ENCODE measurements at places on chromosomes 5 and 9.

DNA sequence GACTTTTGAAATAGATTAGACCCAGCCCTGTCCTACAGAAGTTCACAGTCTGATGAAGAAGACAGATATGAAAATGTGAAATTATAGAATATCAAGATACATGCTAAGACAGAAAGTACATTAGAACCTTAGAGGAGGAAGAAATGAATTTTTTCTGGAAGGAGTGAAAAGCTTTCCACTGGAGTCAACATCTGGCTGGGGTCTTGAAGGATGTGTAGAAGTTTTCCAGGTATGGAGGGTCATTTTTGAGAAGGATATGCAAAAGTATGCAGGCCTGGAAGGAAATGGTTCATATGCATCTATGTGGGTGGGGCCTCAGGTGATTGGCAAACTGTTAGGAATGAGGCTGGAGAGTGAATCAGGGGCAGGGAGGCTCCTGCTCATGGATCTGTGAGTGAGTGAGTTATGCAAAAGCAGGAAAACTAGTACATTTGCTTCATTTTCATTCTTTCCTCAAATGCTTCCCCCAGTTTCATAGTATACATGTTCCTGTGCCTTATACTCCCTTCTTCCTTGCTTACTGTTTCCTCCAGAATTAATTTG lies 142.3 kb downstream of the GRIA1 start:
- DNase-seq = no peak

- DNase-seq = no peak
Observed at GRCh38 chr5:8676695-8677094, 807.7 kb downstream of the MTRR start.

- no peak for DNase-seq
Observed at GRCh38 chr5:165538065-165538464, 2032.6 kb downstream of the MAT2B start.

DNA sequence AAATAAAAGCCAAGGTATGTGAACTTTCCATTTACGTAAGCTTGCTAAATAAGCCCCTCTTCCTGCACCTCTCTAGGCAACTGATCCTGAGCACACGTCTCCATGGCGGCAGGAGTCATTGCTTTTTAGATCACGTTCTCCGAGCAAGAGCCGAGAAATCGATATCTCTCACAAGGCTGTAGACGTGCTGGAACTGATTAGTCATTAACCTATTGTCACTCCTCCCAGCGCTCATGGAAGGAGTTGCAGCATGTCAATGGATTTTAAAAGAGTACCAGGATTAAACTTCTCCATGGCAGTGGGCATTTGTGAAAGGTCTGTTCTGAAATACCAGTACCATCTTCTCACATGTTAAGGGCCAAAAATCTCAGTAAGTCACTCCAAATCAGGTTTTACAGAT lies 4.7 kb upstream of the ADCY2 start:
- DNase-seq = no peak

DNA sequence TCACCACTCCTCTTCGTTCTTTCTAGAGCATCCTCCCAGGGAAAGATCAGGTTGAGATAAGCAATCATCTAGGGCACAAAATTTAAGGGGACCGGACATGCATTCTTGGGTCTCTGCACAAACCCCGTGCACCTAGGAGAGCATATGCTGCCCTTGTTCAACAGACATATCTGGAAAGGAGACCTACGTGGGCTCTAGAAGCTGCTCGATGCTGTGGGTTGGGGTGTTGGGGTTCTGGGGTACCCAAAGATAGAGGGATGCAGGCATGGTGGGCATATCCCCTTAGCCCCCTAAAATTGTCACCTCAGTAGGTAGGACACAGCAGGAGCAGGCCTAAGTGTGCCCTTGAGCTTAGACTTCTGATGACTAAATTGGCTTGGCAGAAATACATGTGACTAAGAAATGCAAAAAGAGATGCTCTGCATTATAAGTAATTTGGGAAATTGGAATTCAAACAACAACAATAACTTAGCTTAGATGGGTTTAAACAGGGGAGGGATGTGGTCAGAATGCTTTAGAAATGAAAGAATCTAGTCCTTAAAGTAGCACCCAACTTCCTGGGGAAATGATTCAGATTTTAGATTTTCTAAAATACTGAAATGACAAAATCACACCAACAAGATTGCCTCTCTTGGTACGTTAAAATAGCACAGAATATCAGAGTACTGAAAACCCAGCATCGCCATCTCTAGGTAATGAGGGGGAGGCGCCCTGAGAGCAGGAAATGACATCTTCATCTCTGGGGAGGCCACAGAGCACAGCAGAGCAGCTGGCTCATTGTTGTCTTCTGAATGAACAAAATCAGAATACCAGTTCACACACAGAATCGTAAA lies 172.3 kb downstream of the GNA14 start:
- peak; percentile 39 for DNase-seq

GRCh38 chr9:106526716-106527204 lies 336.2 kb upstream of the ZNF462 start:
- no peak for DNase-seq

DNA sequence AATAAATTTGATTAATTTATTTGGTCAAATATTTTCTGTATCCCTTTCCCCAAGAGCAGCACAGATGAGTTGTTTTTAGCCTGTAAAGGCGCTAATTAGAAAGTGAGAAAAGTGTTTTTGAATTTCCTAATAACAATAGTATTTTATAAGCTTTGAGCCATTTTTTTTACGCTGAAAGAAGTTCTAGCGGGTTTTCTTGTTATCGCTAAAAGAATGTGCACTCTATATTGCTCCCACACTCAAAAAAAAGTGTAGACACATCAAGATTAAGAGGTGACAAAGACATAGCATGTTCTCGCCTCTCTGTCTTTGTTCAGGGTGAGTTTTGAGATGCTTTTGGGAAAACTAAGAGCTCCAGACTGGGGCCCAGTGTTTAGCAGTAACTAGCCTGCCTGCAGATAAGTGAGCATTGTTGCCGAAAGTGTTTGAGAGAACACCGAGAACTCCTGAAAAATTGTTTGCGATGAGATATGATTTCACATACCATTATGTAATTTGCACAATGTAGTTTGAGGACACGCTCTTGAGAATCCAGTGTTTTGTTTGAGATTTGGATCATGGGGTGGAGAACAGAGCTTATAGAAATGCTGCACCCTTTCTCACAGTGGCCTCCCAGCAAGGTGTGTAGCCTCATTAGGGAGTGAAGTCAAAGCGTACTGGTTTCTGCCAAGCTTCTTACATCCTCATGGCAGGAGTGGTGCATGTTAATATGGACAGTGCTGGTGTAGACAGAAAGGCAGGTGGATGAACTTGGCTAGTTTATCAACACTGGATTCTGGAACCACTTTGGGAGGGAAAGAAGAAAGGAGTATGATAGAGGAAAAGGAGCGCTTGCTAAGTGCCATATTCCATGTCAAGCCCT lies 1.5 kb downstream of the F2R start:
- DNase-seq = no peak

GRCh38 chr5:78734094-78734845 lies 85.7 kb upstream of the LHFPL2 start:
- DNase-seq = no peak

DNA sequence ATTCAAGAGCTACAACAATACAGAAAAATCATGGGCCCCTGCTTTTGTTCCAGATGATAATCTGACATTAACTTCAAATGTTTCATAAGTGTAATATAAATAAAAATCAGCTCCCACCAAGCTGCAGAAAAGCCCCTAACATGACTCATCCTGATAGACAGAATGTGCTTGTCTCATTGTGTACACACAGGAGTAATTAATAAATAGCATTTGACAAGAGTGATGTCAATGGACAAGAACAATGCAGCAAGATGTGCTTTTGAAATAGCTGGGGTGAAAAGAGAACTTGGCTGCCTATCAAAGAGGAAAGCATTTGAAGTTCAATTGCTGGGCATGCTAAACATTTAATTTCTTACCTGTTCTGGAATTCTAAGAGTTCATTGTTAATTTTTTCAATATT lies 79.2 kb downstream of the DNAH5 start:
- DNase-seq = no peak

DNA sequence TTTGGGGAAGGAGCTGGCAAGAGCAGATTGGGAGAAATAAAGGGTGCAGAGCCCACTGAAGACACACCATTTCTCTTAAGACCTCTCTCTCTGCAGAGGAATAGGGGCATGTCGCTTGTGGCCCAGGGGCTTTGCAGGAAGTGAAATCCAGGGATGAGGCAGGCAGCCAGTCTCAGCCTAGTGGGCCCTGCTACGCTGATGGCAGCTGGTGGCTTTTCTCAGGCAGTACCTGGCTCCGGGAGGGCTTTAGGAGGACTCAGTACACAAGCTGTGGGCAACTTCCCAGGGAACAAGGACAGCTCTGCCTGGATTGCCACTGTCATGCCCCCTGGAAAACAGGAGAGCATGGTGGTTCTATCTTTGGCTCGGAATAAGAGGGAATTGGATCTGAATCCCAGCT lies 76.2 kb upstream of the NEURL1B start:
- DNase-seq = no peak

GRCh38 chr9:123087359-123087888 lies 54.0 kb downstream of the GPR21 start:
- DNase-seq = no peak

- DNase-seq = no peak
Observed at GRCh38 chr9:70283848-70284247, 25.1 kb downstream of the SMC5 start.

GRCh38 chr9:108257382-108257781 lies 598.4 kb downstream of the ACTL7B start:
- DNase-seq = no peak

DNA sequence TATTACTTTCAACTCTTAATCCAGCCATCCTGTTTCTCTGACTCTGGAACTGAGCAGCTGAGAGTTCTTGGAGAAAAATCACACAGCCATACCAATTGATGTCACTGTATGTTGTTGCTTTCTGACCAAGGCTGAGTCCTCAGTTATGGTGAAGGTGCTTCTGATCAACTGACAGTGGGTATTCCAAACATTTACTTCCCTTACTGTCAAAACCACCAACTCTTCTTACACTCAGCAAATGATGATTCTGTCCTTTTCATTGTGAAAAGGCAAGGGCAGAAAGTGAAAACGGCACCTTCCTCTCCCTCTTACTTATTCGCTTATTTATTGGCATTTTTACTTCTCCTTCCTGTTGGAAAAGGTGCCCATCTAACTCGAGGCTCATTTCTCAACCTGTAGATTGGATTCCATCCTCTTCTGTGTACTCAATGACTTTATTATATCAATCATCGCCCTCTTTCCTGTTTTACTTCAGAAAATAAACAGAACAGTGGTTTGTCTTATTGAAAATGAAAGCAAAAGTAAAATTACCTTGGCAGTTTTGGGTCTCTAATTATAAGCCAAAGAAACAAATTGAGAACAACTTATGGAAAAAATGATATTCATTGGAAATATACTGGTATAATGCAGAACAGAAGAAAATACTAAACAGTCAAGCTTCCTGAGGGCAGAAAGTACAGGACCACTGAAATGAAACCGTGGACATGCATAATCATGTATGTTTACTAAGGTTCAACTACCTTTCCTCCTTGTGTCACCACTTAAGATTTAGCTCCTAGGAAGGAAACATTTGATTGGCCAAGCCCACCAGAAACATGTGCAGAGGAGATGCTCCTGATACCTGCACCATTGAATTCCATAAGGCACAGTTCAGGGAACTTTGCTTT lies 104.5 kb upstream of the CHD1 start:
- peak; percentile 40 for DNase-seq

- no peak for DNase-seq
Observed at GRCh38 chr5:181042036-181042713, 2.1 kb downstream of the BTNL9 start.

GRCh38 chr9:36877239-36877638 lies 156.8 kb downstream of the PAX5 start:
- no peak for DNase-seq

- peak; percentile 80 for DNase-seq
Observed at GRCh38 chr5:141992349-141992963, 20.4 kb downstream of the GNPDA1 start.

- no peak for DNase-seq
Observed at GRCh38 chr5:32387211-32387610, 57.3 kb downstream of the ZFR start.

DNA sequence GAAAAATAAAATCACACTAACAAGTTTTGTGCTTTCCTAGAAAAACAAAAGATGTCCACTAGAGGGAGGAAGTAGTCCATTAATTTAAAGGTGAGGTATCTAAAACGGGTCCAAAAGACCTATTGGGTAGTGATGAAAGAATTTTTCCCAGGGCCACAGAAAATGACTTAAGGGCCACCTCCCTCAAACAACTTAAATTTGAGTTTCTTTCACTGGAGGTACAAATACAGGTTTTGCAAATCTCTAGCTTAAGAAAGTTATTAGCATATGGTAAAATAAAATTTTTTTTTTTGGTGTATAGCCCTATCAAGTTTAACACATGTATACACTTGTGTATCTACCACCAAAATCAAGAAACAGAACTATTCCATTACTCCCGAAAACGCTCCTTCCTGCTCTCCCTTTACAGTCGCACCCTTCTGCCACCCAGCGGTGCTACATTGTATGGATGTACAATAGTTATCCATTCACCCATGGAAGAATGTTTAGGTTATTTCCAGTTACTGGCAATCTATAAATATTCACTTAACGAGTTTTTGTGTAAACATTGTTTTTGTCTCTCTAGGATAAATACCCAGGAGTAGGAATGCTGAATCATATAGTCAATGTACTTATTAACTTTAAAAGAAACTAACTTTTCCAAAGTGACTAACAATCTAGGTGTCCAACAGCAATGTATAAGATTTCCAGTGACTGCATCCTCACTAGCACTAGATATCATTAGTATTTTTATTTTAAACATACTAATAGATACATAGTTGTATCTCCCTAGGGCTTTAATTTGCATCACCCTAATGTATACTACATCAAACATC lies 21.9 kb downstream of the DEPDC1B start:
- peak; percentile 57 for DNase-seq

DNA sequence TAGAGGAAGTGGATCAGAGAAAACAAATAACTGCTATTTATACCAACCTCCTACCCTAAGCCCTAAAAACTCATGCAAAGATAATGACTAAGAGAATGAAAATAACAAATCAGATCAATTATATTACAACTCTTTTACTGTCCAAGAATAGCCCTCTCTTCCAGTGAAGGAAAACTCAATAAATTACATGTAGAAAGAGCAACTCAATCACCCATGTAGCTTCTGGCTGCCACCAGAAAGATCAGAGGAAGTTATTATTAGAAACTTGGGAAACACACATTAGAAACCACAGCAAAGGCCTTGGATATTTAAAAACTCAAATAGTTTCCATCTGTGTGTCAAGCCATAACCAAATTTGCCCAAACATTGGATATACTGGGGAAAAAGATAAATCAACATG lies 134.0 kb upstream of the TARS1 start:
- no peak for DNase-seq

- DNase-seq = no peak
Observed at GRCh38 chr9:110880189-110880588, 158.1 kb downstream of the LPAR1 start.

DNA sequence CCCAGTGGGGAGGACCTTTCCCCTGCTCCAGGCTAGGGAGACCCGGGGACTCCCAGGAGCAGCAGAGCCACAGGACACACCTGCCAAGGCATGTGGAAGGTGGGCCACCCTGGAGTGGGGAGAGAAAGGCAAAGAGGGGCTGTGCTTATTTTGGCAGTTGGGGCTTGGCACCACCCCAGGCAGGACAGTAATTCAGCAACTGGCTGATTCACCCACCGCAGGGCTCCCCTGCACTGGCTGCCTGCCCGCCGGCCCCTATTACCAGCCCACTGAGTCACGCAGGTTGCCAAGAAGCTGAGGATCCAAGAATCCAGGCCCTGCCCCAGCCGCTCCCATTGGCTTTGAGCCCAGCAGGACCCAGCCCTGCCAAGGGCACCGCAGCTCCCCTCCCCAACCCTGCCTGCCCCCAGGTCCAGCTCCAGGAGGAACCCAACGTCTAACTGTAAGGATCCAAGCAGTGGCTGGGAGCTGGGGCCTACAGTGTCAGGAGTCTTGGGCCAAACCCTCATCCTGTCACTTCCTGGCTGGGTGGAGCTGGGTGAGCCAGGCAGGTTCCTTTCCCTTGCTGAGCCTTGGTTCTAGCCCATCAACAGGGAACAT lies 14.2 kb upstream of the RALGDS start:
- peak; percentile 56 for DNase-seq
